ENCODE measurements at places on chromosomes 5 and 9. TPM values are rescaled to one million over a fixed set of nuclear protein-coding genes. Genes with fewer than 3 reads are reported as not detected.

RASEF gene
- 0.91 TPM for total RNA-seq

FKTN gene
- 21.1 TPM for total RNA-seq

ERMP1 gene
- 11.8 TPM for total RNA-seq

SMIM33 gene
- not detected for total RNA-seq

STC2 gene
- total RNA-seq = 164 TPM

FAM78A gene
- total RNA-seq = 0.73 TPM

RNF208 gene
- total RNA-seq = 4.9 TPM

EDIL3 gene
- 226 TPM for total RNA-seq

SLC34A3 gene
- total RNA-seq = 0.09 TPM

STRBP gene
- 13.1 TPM for total RNA-seq

CDC37L1 gene
- total RNA-seq = 16.6 TPM

MORN5 gene
- total RNA-seq = not detected

CTNNA1 gene
- total RNA-seq = 359 TPM

GRCh38 chr5:18091758-18092157, 457.5 kb downstream of the TAF11L14 start:
- no peak for DNase-seq

DNA sequence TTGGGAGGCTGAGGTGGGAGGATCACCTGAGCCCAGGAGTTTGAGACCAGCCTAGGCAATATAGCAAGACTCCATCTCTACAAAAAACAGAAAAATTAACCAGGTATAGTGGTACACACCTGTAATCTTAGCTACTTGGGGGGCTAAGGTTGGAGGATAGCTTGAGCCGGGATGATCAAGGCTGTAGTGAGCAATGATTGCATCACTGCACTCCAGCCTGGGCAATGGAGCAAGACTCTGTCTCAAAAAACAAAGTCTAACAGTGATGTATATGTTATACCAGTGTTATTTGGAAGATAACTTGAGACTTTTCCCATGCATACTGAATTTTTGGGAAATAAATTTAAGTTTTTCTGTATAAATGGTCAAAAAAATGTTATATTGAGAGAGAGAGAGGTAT, 146.3 kb downstream of the ZCCHC7 start:
- DNase-seq = no peak

DNA sequence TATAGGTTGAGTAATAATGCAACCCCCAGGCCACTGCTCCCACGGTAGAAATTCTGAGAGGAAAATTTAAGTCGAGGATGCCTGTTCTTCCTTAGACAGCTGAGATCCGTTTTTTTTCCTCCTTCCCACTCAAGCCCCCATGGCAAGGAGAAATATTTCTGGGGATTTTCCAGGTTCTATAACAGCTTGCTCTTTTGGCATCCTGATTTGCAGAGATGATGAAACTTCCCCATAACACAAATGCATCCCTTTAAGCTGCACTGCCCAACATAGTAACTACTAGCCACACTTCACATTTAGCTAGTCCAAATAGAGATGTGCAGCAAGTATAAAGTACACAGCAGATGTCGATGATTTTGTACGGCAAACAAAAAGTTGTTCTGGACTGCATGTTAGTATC, 32.5 kb upstream of the GNA14 start:
- DNase-seq = no peak

DNA sequence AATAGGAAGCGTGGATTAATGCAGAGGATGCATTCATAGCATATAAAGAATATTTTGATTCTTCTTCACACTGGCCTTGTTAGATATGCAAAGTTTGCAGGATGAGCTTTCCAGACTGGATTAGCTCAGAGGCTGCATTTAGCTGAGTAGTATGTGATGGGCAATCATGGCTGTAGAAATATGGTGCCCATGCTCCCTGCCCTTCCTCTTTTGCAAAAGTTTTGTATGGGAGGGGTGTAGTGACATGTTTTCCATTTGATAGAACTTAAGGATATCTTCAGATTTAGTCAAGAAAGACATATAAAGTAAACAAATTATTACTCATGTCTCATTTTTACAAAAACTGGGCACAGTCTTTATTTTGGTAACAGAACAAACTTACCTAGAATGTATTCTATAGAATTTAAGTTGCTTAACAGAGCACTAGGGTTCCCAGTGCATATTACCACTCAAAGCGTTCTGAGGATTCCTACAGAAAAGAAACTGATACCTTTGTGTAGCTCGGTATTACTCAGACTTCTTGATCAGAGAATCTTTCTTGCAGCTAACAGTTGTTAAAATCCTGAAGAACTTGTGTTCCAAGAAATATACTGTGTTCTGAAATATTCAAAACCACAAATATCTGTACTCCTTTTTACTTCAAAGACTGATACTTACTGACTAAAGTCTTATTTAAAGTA, 9.8 kb downstream of the GTF3C4 start:
- DNase-seq = no peak

GRCh38 chr9:136774416-136775045, 10.2 kb upstream of the LCN15 start:
- no peak for DNase-seq

- DNase-seq = no peak
These were observed 13.5 kb upstream of the DRD1 start for GRCh38 chr5:175457466-175457865.

GRCh38 chr9:89825669-89826068, 220.9 kb downstream of the GADD45G start:
- no peak for DNase-seq

- DNase-seq = peak; percentile 22
These were observed 11.7 kb upstream of the OR13D1 start for GRCh38 chr9:104682642-104683041.

- DNase-seq = no peak
These were observed 1.4 kb upstream of the DAB2 start for GRCh38 chr5:39426051-39426745.

Measured in astrocyte (in vitro differentiated cells and primary cell).